ENCODE measurements at places on chromosomes 16 and 17.
A peak's percentile ranks its signal among the peaks of the same experiment; 100 is the strongest.

DNA sequence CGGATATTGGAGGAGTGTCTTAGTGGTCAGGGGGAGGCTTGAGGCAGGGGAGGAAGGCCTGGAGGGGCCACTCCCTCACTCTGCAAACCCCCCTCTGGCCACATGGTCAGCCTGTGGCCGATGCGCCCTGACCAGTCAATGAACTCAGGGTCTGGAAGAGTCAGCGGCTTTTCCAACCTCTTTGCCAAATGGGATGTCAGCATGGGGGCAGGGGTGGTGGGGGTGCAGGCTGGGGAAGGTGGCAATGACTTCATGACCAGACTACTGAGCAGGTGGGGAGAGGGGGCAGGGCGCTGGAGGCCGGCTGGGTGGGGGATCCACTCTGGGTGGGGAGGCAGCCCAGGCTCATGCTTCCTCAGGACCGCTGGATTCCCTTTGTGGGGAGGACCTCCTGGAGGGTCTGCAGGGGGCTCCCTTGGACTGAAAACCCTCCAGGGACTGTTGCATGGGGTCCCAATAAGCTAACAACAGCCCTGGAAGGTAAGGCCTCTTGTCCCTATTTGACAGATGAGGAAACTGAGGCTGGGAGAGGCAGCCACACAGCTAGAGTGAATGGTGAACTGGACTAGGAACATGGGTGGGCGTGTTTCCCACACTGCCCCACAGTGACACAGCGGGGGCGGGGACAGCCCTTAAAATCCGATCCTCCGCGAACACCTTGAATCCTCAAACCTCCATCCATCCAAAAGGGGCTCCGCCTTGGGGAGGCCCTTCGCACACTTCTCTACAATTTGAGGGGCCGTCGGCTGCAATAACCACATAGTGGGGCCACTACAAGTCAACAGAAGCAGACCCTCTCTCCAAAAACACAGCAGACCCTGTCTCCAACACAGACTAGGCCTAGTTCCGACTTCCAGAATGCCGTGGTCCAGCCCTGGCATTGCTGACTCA, 81.0 kb upstream of the TOB1 start:
- DNase-seq = no peak

- no peak for DNase-seq
These were observed 65.2 kb upstream of the RPH3AL start for GRCh38 chr17:417691-418420.

DNA sequence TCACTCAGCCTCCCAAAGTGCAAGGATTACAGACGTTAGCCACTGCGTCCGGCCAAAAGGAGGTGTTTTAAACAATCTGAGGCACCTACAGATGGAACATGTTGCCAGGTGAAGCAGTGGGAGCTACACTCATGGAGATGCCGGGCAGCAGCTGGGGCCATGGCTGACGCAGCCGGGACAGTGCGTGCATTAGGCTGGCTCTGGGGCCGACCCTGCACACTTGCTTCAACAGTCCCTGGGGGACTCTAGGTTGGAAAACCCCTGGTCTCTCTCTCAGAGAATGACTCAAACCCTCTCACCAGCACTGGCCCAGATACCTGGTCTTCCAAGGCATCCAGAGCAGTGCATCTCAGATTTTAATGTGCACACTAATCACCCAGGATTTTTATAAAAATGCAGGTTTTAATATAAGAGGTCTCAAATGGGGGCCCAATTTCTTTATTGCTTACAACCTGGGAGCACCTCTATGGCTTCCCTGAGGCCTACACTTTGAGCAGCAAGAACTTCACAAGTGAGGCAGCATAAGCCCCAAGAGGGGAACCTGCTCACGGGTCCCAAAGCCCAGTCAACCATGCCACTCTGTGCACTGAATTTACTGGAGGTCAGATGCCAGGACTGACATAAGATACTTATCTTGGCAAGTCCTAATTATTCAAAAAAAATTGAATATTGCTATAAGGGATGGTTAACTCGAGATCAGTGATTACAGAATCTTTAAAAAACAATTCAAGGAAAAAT, 70.8 kb upstream of the TRAP1 start:
- DNase-seq = no peak

GRCh38 chr17:56130631-56131030, 22.6 kb upstream of the ANKFN1 start:
- no peak for DNase-seq

- DNase-seq = no peak
These were observed 760.6 kb upstream of the EEF2KMT start for GRCh38 chr16:5858180-5858579.

DNA sequence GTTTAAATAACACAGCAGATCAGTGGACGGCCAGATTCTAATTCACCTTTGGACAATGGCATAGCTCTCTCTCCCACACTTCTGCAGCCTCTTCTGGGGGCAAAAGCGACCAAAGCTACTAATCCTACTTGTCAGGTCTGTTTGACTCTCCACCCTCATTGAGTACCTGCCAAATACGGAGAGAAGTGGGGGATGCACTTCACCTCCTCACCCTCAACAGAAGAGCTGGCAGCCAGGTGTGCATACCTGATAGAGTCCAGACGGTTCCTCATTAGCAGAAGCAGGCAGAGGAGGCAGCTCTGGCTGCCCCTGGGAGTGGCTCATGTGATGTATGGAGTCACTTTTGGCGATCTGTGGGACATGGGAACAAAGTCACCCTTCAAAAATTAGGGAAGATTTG, 4.9 kb downstream of the DNAH3 start:
- DNase-seq = no peak

- no peak for DNase-seq
These were observed 77.0 kb downstream of the CYTH1 start for GRCh38 chr17:78705071-78705470.

DNA sequence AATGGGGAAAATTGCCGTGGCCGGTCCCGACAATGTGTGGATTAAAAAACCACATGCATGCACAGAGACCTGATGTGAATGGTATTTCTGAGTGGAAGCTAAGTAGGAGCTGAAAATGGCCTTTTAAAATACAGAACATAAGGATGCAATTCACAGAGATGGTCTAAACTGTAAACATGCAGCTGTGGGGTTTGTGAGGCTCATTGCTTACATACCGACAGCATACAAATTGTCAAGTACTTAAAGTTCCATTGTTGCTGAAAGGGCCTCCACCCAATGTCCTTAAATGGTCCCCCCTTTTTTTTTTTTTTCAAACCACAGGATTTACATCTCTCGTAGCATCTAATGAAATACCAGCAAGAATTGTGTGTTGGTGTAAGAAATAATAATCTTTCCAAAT, 523.2 kb downstream of the MAF start:
- no peak for DNase-seq

GRCh38 chr16:10933865-10934264, 8.4 kb downstream of the DEXI start:
- no peak for DNase-seq

DNA sequence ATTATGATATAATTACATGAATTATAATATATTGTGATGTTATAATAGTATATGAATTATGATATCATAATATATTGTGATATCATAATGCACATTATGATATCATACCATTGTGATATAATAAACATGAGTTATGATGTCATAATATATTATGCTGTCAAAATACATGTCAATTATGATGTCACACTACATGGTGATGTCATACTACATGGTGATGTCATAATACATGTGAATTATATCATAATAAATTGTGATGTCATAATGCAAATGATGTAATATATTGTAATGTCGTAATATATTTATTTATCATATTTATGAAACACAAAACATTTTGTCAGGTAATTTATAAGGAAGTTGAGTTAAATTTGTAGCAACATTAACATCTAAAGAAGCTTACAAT, 1950.1 kb downstream of the TP53TG3F start:
- no peak for DNase-seq

- no peak for DNase-seq
These were observed 71.4 kb downstream of the MARF1 start for GRCh38 chr16:15571557-15571956.

GRCh38 chr16:3401719-3402397, 843 bp downstream of the ZNF174 start:
- DNase-seq = no peak

DNA sequence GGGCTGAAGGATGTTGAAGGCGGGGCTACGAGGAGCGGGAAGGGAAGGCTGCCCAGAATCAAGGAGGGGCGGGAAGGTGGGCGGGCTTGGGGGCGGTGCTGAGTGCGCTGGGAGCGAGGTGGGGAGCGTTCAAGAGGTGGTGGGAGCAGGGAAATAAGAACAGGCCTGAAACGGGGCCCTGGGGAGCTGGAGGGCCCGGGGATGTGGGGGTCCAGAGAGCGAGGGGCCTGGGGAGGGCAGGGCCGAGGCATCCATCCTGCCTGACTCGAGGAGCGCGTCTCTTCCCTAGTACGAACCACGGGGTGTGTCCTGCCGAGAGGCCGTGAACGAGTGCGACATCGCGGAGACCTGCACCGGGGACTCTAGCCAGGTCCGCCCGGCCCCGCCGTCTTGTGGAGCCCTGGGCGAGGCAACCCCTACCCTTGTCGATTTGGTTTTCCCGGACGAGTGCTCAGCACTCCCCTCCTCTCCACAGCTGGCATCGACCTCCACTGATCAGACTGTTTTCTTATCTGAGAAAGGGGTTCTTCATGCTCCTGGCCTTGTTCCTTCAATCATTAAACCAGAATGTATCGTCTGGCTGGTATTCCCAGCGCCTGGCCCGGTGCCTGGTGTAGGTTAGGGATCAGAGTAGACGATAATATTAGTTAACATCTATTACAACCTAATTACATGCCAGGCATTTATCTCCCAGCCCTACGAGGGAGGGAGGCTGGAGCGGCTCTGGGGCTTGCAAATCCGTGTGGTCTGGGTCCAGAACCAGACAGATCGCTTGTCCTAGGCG, 17.2 kb downstream of the ADAM11 start:
- DNase-seq = no peak

- DNase-seq = no peak
These were observed 2.6 kb downstream of the CAMKK1 start for GRCh38 chr17:3890082-3890877.

GRCh38 chr17:31824766-31825360, 34.2 kb downstream of the COPRS start:
- no peak for DNase-seq

DNA sequence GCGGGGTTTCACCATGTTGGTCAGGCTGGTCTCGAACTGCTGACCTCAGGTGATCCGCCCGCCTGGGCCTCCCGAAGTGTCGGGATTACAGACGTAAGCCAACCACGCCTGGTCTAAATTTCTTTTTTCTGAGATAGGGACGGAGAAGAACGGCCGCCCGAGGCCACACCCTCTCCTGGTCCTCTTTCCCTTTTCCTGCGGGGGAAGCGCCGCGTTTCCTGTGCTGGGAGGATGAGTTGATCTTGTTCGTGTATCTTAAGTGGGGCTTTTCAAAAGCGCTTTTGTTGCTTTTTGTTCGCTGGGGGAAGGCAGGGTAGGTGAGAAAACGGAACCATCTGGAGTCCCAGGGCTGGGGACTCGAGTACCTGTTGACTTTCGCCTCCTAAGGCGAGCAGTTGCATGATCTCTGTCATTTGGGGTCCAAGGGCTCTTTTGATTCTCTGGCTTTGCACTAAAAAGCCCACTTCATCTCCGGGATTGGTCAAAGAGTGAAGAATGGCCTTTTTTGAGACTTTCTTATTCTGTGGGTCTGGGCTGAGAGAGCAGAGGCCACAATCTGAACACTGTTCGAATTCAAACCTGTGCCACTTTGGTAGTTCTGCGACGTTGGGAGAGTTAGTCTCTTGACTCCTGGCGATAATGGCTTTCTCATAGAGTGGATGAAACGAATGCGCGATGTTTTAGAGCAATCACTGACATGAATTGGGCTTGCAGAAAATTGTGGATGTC, 1.3 kb downstream of the FUS start:
- DNase-seq = no peak

GRCh38 chr16:62079236-62079635, 43.0 kb upstream of the CDH8 start:
- DNase-seq = no peak

- DNase-seq = peak; percentile 88
These were observed 44.8 kb downstream of the PITPNC1 start for GRCh38 chr17:67421869-67422273.

DNA sequence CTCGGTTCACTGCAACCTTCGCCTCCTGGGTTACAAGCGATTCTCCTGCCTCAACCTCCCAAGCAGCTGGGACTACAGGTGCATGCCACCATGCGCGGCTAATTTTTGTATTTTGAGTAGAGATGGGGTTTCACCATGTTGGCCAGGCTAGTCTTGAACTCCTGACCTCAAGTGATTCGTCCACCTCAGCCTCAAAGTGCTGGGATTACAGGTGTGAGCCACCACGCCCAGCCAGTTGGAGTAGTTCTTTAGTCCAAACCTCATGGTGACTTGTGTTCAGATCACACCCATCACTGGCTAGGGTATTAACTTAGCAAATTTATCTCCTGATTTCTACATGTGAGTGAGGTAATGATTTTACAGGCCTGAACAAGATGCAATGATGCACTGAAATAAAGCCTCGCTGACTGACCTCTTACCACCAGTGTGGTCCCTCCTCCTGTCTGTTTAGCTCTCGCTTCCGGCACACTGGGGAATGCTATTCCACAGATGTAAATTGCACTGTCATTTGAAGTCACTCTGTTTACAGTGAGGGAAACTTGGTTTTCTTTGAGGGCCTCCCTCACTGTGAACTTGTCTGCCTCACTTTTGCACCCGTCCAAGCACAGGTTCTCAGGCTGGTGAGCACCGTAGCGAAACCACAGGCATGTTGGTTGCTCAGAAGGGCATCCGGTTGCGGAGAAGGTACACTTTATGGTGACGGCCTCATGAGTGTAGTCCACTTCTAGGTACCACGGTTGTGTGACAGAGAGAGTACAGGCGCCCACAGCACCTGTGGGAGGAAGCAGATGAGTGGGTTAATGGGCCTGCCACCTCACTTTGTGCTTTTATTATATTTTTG, 5.5 kb downstream of the IGSF6 start:
- peak; percentile 80 for DNase-seq

- DNase-seq = no peak
These were observed 422.1 kb upstream of the CDH5 start for GRCh38 chr16:65944361-65944760.

GRCh38 chr16:88973007-88973410, 4.0 kb downstream of the CBFA2T3 start:
- no peak for DNase-seq

GRCh38 chr17:57276621-57277020, 20.3 kb downstream of the MSI2 start:
- no peak for DNase-seq

- DNase-seq = no peak
These were observed 2046.8 kb downstream of the TP53TG3F start for GRCh38 chr16:35506018-35506897.
